ENCODE measurements at places on chromosomes 1 and 21.

DNA sequence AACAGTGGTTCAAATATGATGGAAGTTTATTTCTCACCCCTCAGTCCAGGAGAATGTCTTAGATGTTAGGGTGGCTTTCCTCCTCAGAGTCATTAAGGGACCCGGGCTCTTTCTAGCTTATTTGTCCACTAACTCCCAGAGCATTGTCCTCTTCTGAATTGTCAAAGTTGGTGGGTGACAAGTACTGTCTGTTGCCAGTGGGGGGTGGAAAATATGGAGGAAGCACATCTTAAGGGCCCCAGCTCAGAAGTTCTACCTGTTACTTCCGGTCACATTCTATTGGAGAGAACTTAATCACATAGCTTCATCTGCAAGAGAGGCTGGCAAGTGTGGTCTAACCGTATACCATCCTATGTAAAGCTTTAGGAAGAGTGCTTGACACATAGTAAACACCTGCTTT is 7.1 kb downstream of the CLIC4 start:
- no peak for DNase-seq

DNA sequence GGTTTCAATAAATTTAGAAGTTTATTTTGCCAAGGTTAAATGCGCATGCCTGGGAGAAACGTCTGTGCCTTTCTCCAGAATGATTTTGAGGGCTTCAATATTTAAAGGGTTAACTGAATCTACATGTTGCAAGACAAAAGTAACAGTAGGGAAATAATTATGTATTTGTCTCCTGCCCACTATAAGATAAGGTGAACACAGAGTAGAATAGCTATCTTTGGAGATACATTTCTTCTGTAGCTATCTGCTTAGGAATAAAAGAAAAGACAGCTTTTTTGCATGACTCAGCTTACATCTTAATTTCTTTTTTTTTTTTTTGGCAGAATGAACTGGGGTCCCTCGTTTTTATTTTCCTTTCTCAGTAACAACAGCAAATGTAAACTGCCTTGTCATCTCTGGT is 1351.6 kb downstream of the AMY1C start:
- no peak for DNase-seq

- no peak for DNase-seq
These were observed 7.4 kb downstream of the GBP4 start for GRCh38 chr1:89191314-89191713.

- DNase-seq: no peak
These were observed 86.9 kb upstream of the ZBTB40 start for GRCh38 chr1:22364764-22365163.

GRCh38 chr21:42036313-42036712 is 26.2 kb upstream of the ZBTB21 start:
- no peak for DNase-seq

GRCh38 chr1:217407534-217408001 is 223.3 kb downstream of the GPATCH2 start:
- no peak for DNase-seq

DNA sequence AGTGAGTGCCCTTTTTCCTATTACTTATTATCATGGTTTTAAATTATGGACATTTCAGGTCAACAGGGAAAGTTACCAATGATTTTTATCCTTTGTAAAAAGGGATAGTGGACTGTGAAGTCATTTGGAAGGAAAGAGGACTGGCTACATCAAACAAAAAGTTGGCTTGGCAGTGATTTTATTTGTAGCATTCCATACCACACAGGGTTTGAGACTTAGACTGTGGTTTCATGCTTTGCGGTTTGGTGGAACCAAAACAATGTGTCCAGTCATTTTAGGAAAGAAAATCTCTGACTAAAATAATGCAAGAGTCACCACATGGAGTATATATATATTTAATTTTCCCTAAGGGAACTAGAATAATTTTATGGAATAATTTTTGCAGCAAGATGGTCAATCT is 239.5 kb downstream of the HMCN1 start:
- DNase-seq: no peak

- DNase-seq: no peak
These were observed 55.5 kb downstream of the CASQ2 start for GRCh38 chr1:115712911-115713609.

DNA sequence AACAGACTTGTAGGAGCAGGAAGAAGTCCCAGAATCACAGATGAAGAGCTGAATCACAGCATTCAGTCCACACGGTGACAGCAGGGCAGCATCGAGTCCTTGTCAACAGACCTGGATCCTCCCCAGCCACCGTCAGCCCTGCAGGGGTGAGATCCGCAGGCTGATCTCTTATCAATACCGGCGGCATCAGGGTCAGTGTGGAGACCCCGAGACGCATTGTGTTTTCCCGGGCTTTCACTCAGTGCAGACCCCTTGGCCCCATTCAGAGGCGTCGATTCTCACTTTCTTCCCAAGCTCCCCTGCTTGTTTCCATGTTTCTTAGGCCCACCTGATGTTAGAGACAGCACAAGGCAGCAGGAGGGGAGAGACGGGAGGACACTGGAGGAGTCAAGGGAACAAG is 609.6 kb downstream of the PTPRU start:
- DNase-seq: no peak

GRCh38 chr1:230073371-230074035 is 6.5 kb downstream of the GALNT2 start:
- no peak for DNase-seq

DNA sequence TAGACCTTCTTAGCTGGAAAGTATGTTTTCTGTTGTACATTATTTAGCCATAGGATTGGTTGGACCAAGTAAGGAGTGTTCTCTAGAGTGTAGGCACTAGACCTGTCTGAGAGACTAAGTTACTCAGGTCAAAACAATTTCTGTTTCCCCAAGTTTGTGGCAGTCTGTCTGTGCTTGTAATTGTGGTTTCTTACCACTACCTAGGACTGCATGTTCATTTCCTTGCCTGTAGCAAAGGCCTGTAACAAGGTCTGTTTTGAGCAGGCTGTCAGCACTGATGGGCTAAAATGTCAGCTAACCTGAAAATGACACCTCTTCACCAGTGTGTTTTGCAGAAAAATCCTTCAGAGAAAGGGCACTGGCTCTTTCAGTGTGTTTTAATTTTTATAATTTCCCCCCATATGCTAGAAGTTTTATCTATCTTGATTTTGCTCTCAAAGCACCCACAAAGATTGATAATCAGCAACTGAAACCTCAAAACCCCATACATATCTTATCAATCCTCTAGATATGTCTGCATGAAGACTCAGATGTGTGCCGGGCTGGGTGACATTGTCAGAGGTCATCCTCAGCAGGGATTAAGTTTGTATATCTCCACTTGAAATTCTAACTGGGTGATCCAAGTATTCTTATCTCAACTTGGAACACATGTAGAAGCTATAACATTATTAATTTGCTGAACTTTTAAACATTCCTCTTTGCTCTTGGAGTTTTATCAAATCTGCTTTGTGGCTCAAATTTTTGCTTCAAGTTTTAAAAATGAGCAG is 50.7 kb upstream of the ST6GALNAC3 start:
- no peak for DNase-seq

DNA sequence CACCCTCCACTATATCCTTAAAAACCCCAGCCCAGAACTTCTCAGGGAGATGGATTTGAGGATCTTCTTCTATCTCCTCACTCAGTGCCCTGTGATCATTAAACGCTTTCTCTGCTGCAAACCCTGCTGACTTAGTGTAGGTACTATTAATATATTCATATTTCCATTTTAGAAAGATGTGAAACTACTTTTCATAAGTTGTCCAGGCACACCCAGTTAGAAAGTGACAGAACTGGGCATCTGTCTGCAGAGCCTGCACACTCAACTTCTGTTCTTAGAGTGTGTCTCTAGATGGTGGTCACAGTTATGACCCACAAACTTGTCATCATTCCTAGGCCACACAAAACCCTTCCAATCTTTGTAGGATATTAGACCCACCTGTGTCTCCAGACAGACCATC is 55.0 kb downstream of the FCRL5 start:
- no peak for DNase-seq

DNA sequence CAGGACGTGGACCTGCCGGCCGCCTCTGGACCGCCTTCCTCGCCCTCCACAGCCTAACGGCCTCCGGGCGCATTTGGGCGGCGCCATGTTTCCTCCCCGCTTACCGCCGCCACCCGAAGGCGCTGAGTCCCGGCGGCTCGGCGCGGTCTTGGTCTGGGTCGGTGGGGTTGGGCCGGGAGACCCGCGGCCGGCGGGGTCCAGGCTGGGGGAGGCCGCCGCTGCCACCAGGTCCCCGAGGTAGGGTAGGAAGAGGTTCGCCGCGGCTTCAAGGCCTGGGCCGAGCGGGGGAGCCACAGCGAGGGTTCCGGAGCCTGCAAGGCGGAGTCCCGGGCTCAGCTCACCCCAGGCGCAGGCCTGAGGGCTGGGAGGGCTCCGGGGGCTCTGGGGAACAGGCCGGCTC is 5.5 kb downstream of the OR2C3 start:
- DNase-seq: no peak

DNA sequence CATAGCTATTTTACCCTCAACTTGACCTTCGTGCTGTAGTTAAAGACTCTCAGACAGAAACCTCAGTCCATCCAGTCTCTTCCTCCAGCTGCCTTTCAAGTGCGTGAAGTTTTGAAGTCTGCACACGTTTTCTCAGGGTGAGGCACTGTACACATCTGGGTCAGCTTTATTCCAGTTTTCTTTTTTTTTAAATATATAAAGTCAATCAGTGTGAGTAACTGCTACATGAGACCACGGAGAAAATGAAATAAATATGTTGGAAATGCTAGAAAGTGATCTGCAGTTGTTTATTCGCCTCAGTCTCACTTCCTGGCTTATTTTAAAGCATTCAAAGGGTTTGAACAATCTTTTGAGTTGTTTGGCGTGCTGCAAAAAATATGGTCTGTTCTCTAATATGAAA is 135.7 kb downstream of the ROR1 start:
- DNase-seq: no peak

GRCh38 chr1:160046494-160047110 is 14.8 kb upstream of the PIGM start:
- peak; percentile 9 for DNase-seq

DNA sequence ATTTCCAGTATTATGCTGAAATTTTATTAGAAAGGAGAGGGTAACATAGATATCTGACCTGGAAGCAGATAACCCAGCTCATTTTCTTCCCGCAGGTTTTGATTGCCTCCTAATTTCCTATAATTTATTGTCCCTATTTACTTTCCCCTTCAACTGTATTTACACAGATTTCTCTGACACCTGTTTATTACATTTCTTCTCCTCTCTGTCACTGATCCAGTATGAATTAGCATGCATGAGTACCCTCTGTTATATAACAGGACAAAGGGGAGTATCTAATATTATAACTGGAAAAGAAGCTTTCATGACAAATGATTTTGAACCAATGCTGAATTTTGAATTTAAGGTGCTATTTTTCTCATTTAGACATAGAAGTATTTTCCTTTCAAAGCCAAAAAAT is 37.4 kb downstream of the DENND1B start:
- no peak for DNase-seq

DNA sequence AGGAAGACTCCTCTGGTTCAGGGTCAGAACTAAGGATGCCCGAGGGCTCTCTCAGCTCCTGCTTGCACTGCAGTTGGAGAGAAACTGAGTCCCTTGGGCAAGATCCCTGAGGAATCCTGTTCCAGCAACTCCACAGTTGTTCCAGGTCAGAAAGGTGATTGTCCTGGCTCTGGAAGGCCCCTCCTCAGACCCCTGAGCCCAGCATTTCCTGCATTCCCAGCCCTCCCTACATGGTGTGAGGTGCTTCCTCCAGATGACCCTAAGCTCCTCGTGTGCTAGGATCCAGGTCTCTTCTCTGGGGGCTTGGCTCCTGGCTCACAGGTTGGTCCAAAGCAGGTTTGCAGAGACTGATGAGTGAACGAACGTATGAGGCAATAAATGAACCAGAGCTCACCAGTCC is 11.5 kb downstream of the LDLRAD1 start:
- DNase-seq: no peak

- no peak for DNase-seq
These were observed 9.4 kb downstream of the LHX4 start for GRCh38 chr1:180239145-180240096.

DNA sequence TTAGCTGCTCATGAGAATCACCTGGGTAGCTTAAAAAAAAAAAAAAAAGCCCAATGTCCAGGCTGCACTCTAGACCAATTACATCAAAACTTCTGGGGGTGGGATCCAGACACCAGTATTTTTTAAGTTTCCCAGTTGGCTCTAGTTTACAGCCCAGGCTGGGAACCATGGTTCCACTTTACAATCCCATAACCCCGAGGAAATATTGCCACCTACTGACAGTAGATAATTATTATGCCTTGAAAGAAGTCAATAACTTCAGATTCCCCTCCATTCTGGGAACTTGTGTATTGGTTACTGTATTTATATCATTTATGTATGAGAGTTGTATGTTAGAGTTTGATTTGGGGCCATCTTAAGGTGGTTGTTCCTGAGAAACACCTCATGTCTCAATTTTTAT is 100.2 kb downstream of the SPATA46 start:
- no peak for DNase-seq

GRCh38 chr1:32286763-32287162 is 5.1 kb upstream of the HDAC1 start:
- DNase-seq: no peak

DNA sequence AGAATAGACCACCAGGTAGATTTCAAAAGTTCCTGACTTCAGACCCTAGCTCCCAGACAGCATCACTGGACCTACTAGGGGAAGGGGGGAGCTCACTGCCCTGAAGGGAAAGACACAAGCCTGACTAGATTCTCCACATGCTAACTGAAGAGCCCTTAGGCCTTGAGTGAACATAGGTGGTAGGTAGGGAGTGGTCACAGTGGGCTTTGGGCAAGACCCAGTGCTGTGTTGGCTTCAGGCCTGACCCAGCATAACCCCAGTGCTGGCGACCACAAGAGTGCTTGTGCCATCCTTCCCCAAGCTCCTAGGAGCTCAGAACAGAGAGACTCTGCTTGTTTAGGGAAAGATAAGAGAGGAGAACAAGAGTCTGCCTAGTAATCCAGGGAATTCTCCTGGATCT is 51.1 kb upstream of the ACADM start:
- no peak for DNase-seq

GRCh38 chr1:31399976-31400375 is 13.0 kb upstream of the SERINC2 start:
- DNase-seq: no peak
